ENCODE measurements at places on chromosomes 3 and 15.

DNA sequence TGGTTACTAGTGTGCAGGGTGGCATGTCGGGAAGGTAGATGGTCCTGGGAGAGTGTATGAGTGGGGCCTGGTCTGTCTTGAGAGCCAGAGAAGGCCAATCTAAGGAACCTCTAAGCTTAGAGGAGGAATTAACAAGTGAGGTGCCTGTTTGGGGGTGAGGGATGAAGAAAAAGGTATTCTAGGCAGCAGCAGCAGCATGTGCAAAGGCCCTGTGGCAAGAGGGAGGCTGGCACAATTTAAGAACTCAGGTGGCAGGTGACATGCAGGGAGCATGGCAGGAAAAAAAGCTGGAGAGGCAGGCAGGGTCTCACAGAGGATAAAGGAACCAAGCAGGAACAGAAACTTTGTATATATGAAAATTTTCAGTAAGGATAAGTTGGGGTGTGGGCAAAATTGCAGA lies 51.2 kb downstream of the SPSB4 start:
- no peak for DNase-seq

DNA sequence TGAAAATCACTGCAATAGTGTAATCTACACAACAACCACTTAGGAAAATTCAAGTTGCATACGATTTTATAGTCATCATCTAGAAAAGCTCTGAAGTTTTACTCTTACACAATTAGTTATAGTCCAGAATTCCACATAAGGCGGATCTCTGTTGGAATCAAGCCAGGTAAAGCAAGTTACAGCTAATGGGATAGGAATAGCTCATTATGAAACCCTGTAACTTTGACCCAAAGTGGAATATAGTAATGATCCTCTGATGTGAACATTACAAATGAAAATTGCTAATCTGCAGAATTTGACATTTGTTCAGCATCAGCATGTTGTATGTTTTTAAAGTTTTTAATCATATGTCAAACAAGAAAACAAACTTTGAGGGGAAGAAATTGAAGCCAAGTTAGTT lies 4.4 kb downstream of the CERS3 start:
- no peak for DNase-seq

GRCh38 chr15:99963096-99963825 lies 230.0 kb upstream of the LYSMD4 start:
- DNase-seq: no peak

DNA sequence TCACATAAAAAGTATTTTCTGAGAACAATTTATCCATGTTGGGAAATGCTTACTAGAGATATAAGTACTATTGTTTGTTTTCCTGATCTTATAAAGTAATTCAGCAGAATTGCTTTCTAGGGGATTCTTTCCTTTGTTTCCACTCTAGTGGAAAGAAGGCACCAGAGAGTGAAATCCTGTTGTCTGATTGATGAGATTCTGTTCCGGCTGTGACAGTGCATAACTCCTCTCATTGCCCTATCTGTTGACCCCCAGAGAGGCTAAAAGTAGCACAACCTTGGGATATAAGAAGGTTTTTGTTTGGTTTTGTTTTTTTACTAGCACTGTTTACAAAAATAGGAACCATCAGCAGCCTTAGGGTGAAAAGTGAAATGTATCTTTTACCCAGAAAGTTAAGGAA lies 114.1 kb downstream of the ALCAM start:
- no peak for DNase-seq

GRCh38 chr3:150293401-150294001 lies 114.6 kb upstream of the TSC22D2 start:
- no peak for DNase-seq

DNA sequence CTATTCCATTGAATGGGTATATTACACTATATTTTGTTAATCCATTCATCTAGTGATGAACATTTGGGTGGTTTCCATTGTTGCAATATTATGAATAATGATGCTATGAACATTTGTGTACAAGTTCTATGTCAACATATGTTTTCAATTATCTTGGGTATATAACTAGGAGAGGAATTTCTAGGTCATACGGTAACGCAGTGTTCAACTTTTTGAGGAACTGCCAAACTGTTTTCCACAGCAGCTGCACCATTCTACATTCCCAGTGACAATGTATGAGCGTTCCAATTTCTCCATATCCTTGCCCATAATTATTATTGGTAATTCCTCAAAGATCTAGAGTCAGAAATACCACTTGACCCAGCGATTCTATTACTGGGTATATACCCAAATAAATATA lies 24.1 kb upstream of the RORA start:
- no peak for DNase-seq

- DNase-seq: no peak
Measured at GRCh38 chr15:81516461-81516860, 142.4 kb upstream of the TMC3 start.

GRCh38 chr3:131386429-131387165 lies 5.0 kb downstream of the NUDT16 start:
- DNase-seq: no peak

DNA sequence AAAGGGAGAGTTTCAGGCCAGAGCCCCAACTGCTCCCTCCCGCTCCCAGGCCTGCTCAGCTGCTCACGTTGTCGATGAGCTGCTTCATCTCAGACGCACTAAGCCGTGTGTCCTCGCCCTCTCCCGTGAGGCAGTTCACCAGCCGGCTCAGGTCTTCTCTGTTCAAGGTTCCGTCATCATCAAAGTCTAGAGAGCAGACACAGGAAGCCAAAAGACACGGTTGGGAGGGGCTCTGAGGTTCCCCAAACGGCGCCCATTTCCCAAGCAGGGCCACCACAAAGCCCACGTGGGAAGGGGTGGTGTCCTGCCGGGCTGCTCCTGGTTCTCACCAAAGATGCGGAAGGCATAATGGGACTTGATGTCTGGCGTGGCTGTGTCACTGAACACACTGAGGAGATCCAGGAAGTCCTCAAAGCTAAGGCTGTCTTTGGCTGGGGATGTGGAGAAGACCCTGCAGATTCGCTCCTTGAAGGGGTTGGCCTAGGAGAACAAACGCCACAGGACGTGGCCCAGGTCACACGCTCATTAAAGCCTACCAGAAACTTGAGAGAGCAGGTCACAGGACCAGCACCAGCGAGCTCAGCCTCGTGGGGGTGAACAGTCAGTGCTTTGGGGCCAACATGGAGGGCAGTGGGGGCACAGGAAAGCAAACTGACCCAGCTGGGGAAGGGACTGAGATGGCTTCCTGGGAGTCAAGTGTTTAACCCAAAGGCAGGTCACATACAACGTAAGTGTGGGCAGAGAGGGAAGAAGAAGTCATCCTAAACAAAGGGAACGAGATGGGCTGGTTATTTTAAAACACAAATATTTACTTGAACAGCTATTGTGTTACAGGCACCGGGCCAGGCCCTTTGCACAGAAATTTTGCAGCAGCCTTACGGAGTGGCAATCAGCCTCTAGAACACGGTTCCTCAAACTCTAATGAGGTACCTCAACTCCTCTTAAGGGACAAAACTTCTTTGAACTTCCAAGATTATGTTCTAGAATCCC lies 2.4 kb downstream of the CIB1 start:
- peak; percentile 84 for DNase-seq

- no peak for DNase-seq
Measured at GRCh38 chr15:72389231-72389630, 8.9 kb upstream of the TMEM202 start.

DNA sequence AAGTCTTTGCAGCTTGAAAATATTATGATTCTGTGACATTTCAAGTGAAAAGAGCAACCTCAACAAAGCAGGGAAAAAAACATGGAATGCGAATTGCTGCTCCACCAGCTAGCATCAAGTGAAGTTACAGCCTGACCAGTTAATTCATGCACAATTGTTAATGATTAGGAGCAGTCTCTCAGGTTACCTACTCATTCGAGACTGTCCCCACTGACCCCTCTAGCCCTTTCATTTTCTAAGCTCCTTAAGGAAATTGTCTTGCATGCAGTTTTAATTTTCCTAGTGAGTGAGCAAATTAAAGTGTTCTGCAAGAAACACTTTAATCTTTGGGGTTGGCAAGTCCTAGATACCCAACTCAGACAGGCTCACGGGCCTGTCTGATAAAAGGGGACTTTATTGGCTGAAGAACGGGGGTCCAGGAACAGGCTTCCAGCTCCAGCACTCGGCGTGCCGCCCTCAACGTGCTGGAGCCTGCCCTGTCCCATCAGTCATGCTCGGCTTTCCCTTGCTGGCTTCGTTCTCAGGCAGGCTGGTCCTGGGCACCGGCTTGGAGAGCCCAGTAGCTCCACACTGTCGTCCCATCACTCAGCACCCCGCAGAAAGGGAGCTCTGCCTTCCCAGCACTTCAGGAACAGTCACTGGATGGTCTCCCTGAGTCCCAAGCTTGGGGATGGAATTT lies 18.3 kb downstream of the PODXL2 start:
- DNase-seq: no peak

DNA sequence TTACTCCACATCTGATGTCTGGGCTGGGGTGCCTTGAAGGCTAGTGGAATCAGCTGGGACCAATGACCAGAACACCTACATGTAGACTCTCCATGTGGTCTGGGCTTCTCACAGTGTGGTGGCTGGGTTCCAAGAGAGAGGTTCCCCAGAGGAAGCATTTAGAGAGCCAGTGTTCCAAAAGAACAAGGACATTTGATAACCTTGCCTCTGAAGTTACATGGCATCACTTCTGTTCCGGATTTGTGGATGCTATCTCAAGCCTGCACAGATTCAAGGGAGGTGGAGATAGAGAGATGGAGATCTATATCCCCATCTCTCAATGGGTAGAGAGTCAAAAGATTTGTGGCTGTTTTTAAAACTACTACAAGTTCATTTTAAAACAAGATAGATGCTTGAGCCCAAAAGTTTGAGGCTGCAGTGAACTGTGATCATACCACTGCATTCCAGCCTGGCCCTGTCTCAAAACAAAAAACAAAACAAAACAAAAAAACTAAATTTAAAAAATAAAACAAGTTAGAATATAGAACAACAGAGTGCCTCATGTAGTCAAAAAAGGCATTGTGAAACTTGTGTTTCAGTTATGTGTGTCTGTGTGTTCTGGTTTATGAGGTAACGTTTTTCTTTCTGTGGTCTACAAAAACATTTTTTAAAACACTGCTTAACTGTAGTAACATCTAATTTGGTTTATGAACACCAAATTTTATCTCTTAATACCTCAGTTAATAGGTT lies 44.8 kb downstream of the PDE8A start:
- no peak for DNase-seq

- DNase-seq: no peak
Measured at GRCh38 chr3:12444582-12445471, 39.5 kb upstream of the TSEN2 start.

DNA sequence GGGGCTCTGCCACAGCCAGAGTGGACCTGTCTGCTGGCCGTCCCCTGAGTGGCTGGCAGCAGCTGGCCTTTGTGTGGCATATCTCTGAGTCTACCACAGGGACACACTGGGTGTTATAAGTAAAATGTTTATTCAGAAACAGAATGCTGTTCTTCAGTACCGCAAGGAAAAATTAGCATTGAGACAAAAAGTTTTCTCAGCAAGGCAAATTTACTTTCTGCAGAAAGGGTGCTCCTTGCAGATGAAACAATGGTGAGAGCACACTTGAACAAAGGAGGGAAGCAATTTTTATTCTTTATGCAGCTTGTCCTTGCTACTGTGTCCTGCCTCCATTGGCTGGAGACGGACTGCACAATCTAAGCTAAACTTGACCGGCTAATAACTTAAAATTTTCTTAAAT lies 4.0 kb downstream of the TMEM89 start:
- DNase-seq: no peak

DNA sequence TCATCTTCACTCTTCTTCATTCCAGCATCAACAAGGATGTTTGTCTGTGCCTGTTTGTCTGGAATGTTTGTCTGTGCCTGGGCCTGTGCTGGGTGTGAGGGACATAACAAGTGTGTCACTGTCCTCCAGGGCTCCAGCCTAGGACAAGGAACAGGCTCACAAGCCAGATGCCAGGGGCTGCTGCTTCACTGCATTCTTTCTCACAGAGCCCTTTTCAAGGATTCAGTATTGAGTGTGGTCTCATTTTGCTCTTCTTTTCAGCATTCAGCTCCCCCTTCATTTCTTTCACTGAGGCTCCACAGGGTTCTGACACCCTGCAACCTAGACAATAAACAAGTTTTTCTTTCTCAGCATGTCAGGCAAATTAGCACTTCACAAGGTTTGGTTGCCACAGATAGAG lies 43.6 kb upstream of the KY start:
- no peak for DNase-seq

GRCh38 chr3:48064292-48064829 lies 48.1 kb upstream of the MAP4 start:
- peak; percentile 6 for DNase-seq

- no peak for DNase-seq
Measured at GRCh38 chr15:49644364-49644794, 23.5 kb downstream of the DTWD1 start.

- no peak for DNase-seq
Measured at GRCh38 chr3:114408736-114409670, 115.2 kb downstream of the TIGIT start.

DNA sequence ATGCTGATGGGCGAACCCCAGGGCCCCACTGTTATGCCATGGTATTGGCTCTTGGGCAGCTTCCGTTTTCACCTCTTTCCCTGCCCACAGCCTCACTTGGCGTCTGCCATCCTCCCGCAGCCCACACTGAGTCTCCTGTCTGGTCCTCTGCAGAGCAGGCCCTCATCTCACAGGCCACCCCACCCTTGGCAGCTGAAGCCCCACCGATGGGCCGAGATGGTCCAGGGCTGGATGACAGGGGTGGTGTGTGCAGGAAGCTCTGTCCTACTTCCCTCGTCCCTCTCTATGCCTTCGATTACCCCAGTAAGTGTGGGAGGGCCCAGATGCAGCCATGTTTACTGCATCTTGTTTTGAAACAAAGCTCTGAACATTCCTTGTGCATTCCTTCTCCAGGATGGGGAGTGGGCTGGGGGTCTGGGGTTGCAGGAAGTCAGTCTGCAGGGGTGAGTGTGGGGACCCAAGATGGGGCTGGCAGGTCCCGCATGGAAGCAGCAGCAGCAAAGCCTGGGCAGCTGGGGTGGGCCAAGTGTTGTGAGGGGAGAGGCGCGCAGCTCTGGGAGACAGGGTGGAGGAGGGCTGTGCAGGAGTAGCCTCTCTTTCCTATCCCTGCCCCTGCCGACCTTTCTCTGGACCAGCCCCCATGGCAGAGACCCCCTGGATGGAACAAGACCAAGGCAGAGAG lies 20.9 kb downstream of the TBC1D21 start:
- DNase-seq: no peak

GRCh38 chr3:45932112-45932511 lies 11.2 kb upstream of the CXCR6 start:
- DNase-seq: no peak
